ENCODE measurements at places on chromosomes 6 and 20. TPM values are rescaled to one million over a fixed set of nuclear protein-coding genes. Genes with fewer than 3 reads are reported as not detected.
A peak's percentile ranks its signal among the peaks of the same experiment; 100 is the strongest.

GRCh38 chr20:40806929-40807820 lies 118.1 kb upstream of the MAFB start:
- peaks cover 6% of the 10 kb centered on the region for H3K27me3 ChIP-seq
- H3K36me3 ChIP-seq = no peaks in the 10 kb centered on the region
- no peak overlapping the region for H3K27ac ChIP-seq

DNA sequence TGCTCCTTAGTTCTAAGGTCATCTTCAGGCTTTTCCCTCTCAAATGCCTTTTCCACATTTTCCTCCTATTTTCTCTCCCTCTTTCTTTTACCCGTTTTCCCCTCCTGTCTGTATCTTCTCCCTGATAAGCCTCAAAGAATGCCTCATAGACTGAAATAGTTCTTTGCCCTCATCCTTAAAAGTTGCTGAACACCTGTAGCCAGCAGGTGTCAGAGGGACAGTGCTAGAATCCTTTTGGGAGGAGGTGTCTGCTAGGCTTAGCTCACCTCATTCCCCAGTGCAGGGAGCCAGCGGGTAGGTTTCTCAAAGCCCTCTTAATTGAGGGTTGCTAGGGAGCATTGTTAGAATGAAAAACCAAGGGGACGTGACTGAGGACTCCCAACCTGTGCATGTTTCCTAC lies 204.0 kb downstream of the TSHZ2 start:
- no peak overlapping the region for H3K27ac ChIP-seq
- peaks cover 2% of the 10 kb centered on the region for H3K27me3 ChIP-seq
- DNase-seq = no peak
- H3K4me1 ChIP-seq = no peaks in the 10 kb centered on the region

DNA sequence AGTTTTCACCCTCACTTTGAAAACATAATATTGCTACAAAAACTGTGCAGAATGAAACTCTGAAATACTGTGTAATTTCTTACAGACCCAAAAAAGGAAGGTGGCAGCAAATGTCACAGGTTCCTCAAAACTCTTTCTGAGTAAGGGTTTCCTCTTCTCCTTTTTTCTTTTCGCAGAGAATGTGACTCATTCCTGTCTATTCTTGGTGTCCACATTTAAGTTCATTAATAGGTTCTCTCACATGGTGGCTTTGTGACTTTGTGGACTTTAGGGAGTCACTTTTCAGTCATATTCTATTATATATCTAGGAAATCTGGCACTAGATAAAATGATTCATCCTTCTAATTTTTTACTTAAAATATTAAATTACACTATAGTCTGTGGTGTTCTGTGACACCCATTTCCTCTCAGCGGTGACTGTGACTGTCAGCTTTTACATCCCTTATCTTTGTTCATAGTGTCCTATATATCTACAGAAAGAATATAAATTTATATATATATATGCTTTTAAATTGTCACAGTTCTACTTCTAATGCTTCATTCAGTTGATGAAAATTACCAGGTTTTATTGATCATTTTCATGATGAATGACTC lies 126.8 kb upstream of the HCRTR2 start:
- H3K36me3 ChIP-seq = no peaks in the 10 kb centered on the region

GRCh38 chr20:4674672-4675071 lies 47.0 kb upstream of the PRND start:
- H3K4me1 ChIP-seq = peaks cover 33% of the 10 kb centered on the region
- no peak overlapping the region for H3K27ac ChIP-seq
- DNase-seq = no peak
- no peaks in the 10 kb centered on the region for H3K36me3 ChIP-seq
- no peaks in the 10 kb centered on the region for H3K27me3 ChIP-seq
- H3K4me3 ChIP-seq = no peak overlapping the region

DNA sequence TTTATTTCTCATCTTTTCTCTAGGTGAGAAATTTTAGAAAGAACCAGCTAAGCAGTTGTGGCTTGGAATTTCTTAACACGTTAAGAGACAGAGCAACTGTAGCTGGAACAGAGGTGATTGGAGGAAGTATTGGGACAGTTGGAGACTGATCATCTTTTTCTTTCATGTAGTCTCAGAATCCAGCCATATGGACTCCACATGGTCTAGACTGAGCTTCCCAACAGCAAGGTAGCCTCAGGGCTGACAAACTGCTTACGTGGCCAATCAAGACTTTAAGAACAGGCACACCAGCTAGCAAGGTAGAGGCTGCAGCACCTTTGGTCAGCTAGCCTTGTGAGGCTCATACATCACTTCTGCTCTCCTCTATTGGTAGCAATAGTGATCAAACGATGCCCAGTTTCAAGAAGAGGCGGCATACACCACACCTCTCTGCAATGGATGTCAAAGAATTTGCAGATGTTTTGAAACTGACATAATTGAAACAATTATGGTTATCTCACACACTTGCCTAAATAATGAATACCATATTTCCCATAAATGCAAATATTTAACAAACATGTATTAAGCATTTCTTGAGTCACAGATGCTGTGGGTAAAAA lies 590.5 kb upstream of the SLC35B3 start:
- H3K4me1 ChIP-seq = no peaks in the 10 kb centered on the region
- no peaks in the 10 kb centered on the region for H3K27me3 ChIP-seq

DNA sequence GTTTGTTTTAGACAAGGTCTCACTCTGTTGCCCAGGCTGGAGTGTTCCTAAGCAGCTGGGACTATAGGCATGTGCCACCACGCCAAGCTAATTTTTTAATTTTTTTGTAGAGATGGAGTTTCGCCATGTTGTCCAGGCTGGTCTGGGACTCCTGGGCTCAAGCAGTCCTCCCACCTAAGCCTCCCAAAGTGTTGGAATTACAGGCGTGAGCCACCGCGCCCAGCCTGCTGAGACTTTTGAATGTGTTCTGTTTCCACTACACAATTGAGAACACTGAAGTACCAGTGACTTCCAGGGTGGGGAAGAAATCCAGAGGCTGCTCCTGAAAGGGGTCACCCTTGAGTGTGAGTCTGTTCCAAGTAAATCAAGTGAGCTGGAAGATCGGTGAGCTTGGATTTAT lies 81.3 kb upstream of the ARMC2 start:
- no peak overlapping the region for H3K4me3 ChIP-seq
- no peaks in the 10 kb centered on the region for H3K27me3 ChIP-seq
- DNase-seq = peak; percentile 20
- H3K36me3 ChIP-seq = no peaks in the 10 kb centered on the region
- H3K4me1 ChIP-seq = no peaks in the 10 kb centered on the region

Gene NKAIN2
- not detected for total RNA-seq

Gene HMGN4
- total RNA-seq = 110 TPM

Gene FLOT1
- 200 TPM for total RNA-seq

Gene GCM1
- not detected for total RNA-seq

Gene WFDC10A
- total RNA-seq = not detected
